Endothelial cell (in vitro differentiated cells): ENCODE measurements at places on chromosomes 1 and 21. TPM values are rescaled to one million over a fixed set of nuclear protein-coding genes. Genes with fewer than 3 reads are reported as not detected.

- DNase-seq, result no peak
These were observed 1.2 kb downstream of the HP1BP3 start for GRCh38 chr1:20785907-20786252.

- no peak for DNase-seq
These were observed 14.4 kb upstream of the SAMSN1 start for GRCh38 chr21:14560555-14560954.

DNA sequence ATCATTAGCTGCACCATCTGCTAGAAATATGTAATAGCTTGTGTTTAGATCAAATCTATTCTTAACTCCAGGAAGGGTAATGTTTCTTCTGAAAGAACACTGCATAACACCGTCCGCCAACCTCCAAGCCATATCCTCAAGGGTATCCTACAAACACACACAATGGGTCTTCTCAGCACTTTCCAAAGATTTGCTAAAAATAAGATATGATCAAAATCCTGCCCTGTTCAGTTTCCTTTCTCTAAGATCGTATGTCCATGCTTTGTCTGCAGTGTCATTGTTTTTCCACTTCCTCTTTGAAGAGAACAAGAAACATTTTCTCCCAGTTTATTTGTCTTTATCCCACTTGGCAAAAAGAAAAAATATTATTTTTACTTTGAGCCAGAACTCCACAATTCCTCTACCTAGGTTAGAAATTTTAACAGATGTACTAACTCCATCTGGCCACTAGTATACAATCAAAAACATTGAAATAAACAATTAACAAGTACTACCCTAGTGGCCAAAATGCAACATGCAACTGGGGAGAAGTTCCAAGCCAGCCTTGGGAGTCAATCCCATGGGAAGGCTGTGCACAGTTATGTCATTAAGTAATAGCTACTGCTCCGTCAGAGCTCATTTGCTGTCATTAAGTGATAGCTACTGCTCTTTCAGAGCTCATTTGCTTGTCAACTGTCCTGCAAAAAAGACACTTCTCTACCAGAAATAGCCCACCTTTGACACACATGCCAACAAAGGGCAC is 37.8 kb downstream of the FRRS1 start:
- DNase-seq, result peak; percentile 36

DNA sequence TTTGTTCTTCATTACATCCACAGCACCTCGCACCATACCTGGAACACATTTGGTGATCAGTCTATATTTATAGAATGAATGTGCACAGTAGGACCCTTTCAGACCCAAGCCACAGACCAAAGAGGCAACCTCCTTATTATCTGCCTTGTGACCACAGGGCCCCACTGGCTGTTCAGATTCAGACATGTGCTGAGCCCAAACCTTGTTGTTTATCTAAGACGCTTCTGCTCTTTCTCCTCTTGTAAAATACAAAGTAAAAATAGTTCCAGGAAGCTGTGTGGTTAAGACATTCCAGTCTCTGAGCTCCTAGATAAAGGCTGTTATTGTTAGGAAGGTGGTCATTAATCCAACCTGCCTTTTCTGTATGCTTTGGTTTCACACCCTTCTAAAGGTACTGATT is 3.6 kb upstream of the SCMH1 start:
- DNase-seq, result no peak

GRCh38 chr1:172723251-172723650 is 64.3 kb downstream of the FASLG start:
- DNase-seq, result no peak

- DNase-seq, result no peak
These were observed 21.9 kb downstream of the NIBAN1 start for GRCh38 chr1:184952428-184952827.

DNA sequence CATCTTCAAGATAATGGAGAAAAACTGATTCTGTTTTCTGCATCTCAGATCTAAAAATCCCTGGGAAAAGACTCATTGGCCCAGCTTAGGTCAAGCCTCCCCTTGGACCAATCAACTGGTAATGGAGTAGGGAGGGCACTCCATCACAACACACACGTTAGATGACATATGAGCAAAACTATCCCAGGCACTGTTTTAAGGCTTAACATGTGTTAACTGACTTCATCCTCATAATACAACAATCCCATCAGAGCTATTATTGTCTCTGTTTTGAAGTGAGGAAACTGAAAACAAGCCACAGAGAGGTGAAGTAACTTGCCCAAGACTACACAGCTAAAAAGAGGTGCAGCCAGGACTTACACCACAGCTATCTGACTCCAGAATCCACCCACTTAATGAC is 14.7 kb upstream of the CITED4 start:
- no peak for DNase-seq

DNA sequence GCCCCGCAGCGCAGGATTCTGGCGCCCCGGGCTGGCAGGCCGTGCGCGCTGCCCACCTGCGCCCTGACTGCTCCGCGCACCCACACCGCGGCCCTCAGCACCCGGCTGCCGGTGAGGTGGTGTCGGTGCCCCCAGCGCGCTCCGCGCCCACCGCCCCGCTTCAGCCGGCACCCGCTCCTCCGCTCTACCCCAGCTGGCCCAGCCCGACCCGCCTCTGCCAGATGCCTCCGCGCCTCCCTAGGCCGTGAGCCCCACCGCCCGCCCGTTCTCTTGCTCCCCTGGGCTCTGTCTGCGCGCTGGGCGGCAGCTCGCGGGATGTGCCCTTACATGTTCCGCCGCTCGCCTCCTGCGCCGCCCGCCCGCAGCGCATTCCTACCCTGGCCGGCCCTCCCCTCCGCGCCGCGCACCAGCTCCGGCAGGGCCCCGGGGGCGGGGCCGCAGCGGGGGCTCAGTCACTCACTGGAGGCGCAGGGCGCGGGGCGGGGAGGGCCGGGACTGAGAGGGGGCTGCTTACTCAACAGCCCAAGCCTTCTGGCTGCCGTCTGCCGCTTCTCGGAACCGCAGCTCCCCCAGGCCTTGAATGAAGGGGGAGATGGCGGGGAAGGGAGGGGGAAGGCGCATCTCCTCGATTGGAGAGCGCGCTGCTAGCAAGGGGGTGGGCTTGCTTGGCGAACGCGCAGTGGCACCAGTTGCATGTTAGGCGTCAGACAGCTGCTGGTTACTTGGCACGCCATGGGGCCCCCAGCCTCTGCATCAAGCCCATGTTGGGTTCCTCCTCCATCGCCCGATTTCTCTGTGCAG is at the start of gene PHLDA3:
TSS of gene PHLDA3 (minus strand) at position 345 of the 801 bp plus-strand sequence. CDS start 402 bp downstream, outside the sequence.
- DNase-seq, result peak; percentile 65

DNA sequence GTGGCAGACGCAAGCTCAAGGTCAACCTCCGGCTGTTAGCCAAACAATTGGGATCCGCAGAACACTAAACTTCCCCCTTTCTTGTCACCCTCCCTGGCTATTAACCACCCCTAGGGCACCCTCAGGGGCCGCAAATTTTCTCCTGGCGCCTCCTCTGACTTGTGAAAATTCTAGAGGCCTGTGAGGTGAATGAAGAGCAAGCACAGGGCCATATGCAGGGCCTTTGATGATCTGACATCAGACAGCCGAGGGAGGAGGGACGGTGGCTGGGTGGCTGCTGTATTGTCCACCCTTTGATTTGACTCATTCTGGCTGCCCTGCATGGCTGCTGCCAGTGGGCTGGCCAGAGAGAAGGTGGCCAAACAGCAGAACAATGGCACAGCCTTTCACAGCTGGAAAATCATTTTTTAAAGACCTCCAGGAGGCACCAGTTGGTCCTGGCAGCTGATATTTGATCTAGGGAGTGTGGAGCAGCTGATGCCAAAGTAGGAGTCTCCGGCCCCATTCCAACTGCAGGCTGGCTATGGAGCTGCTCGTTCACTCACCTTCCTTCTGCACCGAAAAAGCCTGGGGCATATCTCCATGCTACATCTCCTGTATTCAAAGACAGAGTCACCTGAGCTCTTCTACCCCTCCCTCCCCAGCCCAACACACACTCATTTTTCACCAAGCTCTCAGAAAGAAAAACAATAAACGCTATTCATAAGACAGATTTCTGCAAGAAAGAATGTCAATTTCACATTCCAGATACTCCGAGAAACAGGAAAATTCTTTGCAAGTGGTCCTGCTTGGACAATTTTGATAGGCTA is 44.9 kb upstream of the BARHL2 start:
- no peak for DNase-seq

Gene SAMD11
- not detected for total RNA-seq

Gene CRYBG2
- total RNA-seq, result 1.4 TPM

Gene FAM229A
- 8.5 TPM for total RNA-seq

Gene GPR161
- total RNA-seq, result 40.9 TPM

Gene AMY1C
- not detected for total RNA-seq
